Ascending aorta (tissue), 2 donors: ENCODE measurements at places on chromosomes 13 and 19.

- peak within 1 kb of the TSS; percentile 86 for H3K27ac ChIP-seq
- peak within 1 kb of the TSS; percentile 91 for H3K4me3 ChIP-seq
- no peaks in the 10 kb centered on the region for H3K36me3 ChIP-seq
Observed at GRCh38 chr13:42272115-42272803, at the start of gene AKAP11. AKAP11 (plus strand) TSS chr13:42272152; CDS start chr13:42286349, 14,197 bp downstream.

DNA sequence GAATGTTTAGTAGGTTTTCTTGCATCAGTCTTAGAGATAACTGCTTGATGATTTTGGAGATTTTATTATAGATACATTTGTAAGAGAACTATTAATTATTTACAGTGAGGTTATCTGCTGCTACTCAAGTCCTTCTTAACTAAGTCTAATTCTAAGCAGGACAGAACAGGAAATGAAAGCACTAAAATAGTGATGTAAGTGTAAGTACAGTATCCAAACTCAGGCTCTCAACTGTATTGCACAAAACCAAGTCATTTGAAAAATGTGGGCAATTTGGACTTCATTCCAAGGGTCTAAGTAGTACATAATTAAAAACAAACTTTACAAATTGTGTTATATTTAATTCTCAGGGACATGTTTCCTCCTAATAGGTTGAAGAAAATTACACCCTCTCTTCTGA is 417.1 kb downstream of the ITGBL1 start:
- H3K27me3 ChIP-seq: no peaks in the 10 kb centered on the region
- no peak for DNase-seq
- no peak overlapping the region for H3K27ac ChIP-seq

- H3K27ac ChIP-seq: no peak overlapping the region
- H3K36me3 ChIP-seq: no peaks in the 10 kb centered on the region
- H3K4me3 ChIP-seq: no peak overlapping the region
- no peak for DNase-seq
- no peaks in the 10 kb centered on the region for H3K4me1 ChIP-seq
- no peaks in the 10 kb centered on the region for H3K27me3 ChIP-seq
Observed at GRCh38 chr13:29711776-29712175, 116.3 kb upstream of the SLC7A1 start.

GRCh38 chr13:23460309-23460708 is 26.8 kb upstream of the SACS start:
- no peak overlapping the region for H3K27ac ChIP-seq
- H3K4me3 ChIP-seq: no peak overlapping the region
- no peaks in the 10 kb centered on the region for H3K36me3 ChIP-seq
- H3K4me1 ChIP-seq: no peaks in the 10 kb centered on the region
- no peak for DNase-seq

GRCh38 chr13:79548902-79549301 is 67.9 kb downstream of the NDFIP2 start:
- no peak for DNase-seq
- no peaks in the 10 kb centered on the region for H3K27me3 ChIP-seq
- H3K4me1 ChIP-seq: no peaks in the 10 kb centered on the region
- H3K36me3 ChIP-seq: no peaks in the 10 kb centered on the region
- no peak overlapping the region for H3K27ac ChIP-seq

GRCh38 chr13:106369091-106369490 is 166.4 kb downstream of the EFNB2 start:
- no peak overlapping the region for H3K4me3 ChIP-seq
- no peak overlapping the region for H3K27ac ChIP-seq
- H3K4me1 ChIP-seq: peaks cover 5% of the 10 kb centered on the region
- no peak for DNase-seq
- no peaks in the 10 kb centered on the region for H3K36me3 ChIP-seq

DNA sequence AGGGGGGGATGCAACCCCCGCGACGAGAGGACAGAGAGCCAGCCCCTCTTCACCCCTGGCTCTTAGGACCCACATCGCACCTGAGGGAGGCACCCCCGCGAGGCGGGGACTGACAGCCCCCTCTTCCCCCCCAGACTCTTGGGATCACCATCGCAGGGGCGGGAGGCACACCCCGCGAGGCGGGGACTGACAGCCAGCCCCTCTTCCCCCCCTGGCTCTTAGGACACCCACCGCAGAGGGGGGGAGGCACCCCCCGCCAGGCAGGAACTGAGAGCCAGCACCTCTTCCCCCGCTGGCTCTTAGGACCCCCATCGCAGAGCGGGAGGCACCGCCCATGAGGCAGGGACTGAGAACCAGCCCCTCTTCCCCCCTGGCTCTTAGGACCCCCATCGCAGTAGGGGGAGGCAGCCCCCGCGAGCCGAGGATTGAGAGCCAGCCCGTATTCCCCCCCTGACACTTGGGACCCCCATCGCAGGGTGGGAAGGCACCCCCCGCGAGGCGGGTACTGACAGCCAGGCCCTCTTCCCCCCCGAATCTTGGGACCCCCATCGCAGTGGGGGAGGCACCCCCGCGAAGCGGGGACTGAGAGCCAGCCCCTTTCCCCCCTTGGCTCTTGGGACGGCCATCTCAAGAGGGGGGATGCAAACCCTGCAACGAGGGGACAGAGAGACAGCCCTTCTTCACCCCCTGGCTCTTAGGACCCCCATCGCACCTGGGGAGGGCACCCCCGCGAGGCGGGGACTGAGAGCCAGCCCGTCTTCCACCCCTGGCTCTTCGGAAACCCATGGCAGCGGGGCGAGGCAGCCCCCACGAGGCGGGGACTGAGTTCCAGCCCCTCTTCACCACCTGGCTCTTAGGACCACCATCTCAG is 2425.1 kb upstream of the PCDH20 start:
- DNase-seq: no peak
- no peak overlapping the region for H3K4me3 ChIP-seq
- H3K27me3 ChIP-seq: no peaks in the 10 kb centered on the region
- no peak overlapping the region for H3K27ac ChIP-seq
- no peaks in the 10 kb centered on the region for H3K36me3 ChIP-seq

DNA sequence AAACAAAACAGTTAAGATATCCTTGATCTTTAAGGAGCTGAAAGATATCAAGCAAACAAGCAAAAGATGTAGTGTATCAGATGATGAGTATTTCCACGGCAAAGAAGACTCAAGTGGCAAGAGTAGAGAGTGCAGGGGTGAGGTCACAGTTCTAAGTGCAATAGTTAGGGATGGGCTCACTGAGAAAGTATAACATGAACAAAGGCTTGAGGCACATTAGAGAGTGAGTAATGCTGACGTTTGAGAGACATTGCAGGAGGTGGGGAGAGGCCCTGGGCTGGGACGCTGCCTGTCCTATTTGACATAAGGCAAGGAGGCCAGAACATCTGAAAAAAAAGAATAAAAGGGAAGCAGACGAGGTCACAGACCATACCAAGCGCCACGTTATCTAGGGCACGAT is 1.4 kb downstream of the DUXA start:
- H3K27ac ChIP-seq: no peak overlapping the region
- no peaks in the 10 kb centered on the region for H3K36me3 ChIP-seq
- no peak overlapping the region for H3K4me3 ChIP-seq
- no peaks in the 10 kb centered on the region for H3K27me3 ChIP-seq
